ENCODE measurements at places on chromosomes 13 and 19.

DNA sequence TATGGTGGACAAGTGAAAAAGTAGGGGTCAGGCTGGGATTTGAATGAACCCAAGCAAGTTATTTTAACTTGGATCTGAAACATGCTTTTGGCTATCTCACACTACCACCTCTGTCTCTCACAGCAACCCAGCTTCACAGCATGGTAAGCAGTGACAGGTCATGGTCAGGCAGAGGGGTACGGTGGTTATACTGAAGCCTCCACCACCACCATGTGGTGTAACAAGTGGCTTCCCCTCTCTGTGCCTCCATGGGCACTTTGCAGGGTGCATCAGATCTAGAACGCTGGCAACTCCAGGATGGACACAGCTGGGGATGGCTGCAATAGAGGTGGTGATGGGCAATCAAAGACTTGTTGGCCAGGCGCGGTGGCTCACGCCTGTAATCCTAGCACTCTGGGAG lies 739 bp upstream of the TMEM145 start:
- no peak for DNase-seq

- DNase-seq, result no peak
Observed at GRCh38 chr13:33158816-33159215, 126.7 kb downstream of the STARD13 start.

DNA sequence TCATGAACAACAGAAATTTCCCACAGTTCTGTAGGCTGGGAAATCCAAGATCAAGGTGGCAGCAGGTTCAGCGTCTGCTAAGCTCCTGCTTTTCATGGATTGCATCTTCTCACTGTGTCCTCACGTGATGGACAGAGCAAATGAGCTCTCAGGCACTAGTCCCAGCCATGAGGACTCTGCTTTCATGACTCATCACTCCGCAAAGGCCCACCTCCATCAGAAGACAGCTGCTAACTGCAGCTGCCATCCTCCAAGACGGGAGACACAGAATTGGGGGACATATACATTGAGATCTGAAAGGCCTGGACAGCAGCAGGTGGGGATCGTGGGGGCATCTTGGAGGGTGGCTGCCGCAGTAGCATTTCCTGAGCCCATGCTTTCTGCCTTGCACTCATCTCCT lies 44.4 kb upstream of the SPATA13 start:
- DNase-seq, result no peak

DNA sequence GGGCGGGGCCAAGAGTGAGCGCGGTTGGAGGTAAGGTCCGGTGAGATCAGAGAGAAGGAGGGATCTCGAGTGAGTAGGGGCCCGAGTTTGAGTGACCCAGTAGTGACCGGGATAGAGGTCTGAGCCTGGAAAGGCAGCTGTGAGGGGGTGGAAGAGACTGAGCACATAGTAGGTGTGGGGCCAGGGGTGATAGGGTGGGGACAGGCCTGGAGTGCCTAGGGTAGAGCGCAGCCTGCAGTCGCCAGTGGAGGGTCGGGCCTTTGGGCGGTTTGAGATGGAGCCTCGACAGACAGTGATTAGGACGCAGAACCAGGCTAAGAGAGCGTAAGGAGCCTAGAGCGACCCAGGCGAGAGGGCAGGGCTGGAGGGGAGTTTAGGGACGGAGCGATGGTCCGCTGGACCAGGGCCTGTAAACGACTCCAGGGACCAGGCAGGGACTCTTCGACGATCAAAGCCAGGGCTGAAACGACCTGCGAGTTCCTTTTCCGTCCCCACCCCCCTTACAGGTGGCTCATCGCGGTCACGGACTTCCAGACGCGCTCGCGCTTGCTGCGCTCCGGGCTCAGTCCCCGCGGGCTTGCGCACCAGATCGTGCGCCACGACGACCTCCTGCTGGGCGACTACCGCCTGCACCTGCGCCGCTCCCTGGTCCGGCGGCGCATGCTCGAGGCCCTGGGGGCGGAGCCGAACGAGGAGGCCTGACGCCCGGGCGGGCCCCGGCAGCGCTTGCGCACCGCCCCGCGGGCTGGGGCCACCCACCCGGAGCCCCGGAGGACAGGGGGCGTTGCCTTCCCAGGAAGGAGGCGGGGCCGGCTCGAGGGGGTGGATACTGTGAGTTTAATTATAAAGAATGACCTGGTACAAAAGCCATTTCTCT lies 9.4 kb downstream of the C19orf81 start:
- no peak for DNase-seq

DNA sequence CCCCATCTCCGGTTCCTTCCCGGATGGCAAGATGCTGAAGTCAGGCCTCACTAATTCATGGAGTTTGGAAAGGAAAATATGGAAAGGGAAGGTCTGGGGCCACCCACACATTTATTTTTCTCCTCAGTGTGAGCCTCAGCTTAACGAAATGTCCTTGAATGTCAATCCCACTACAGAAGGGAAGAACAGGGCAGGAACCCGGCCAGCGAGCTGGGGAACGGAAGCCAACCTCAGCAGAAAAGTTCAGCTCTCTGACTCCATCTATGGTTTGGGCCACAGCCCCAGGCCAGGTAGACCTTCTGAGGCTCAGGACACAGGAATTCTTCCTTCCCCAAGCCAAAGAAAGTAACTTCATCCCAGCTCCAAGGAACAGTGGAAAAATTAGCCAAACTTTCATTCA lies 8.4 kb downstream of the C19orf12 start:
- DNase-seq, result no peak
